Fibroblast of gingiva (primary cell): ENCODE measurements at places on chromosomes 3 and 15.

GRCh38 chr3:44238889-44239288 is 2.8 kb upstream of the TOPAZ1 start:
- no peak for DNase-seq

DNA sequence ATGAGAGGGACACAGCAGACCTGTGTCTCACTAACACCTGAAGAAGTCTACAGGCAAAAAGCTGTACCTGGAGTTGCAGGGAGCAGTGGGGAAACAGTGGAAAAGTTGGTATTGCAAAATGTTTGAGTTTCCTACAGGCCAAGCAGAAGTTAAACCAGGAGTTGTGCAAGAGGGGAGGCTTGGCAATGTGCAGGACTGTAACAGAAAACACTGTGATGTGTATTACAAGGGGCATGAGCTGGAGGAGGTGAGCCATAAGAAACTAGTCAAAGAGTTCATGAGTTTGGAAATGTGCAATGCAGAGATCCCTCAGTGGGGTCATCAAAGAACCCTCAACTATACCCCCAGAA is 47.1 kb upstream of the SERPINI2 start:
- no peak for DNase-seq

DNA sequence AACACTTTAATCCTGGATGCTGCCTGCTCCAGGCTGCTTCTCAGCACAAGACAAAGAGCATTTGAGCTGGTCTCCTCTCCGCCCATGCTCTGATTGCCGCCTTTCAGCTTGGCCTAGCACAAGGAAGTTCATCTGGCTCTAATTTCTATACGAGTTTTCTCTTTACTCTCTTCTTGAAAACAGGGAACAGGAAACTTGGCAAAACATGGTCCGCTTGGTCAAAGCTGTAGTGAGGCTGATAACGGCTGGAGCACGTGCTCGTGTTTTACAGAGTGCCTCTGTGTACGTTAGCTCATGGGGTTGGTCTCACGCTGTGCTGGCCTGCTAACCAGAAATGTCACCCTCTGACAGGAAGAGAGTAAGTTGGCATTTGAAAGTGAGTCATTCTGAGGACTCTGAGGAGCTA is 19.2 kb downstream of the RARRES1 start:
- peak; percentile 37 for DNase-seq

DNA sequence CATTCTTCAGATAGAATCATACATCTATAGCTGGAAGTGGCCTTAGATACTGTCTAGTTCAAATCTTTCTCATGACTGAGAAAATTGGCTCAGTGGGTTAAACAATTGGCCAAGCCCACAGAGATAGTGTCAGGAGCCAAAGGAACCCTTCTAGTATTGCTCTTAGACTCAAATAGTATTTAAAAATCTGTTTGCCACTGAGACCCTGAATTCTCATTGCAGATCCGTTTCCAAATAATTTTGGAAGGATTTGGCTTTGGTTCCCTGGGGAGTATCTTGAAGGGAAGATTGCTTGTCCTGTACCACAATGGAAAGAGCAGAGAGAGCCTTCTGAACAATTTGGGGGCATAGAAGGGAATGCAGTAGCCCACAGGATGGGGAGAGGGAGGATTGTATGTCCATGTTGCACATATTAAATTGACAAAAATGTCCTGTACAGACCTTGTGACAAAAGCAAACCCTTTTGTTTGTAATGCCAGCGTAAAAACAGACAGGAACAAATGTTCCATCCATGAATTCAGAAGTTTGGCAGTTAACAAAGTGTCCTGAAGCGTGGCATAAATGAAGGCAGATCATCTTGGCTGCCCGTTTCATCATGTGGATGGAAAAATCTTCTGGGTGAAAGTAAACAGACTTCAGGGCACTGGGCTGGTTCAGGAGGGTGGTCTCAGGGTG is 156.4 kb upstream of the RASGRP1 start:
- DNase-seq = no peak

GRCh38 chr15:76467136-76467535 is 130.6 kb downstream of the ISL2 start:
- no peak for DNase-seq

DNA sequence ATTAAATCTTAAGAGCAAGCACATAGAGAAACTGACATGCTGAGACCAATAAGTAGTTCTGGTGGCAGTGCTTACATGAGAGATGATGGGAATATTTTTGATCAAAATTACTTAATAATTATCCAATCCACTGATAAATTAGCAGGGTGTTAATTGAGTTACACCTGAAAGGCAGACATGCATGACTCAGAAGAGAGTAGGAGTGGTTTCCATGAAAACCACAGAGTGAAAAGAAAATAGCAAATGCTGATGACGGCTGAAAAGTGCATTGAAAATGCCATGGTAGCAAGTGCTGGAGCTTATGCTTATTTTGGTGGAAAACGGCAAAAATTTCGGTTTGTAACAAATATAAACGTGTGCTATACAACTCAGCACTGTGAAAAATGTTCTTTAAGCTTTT is 267.8 kb upstream of the LRRN1 start:
- no peak for DNase-seq

DNA sequence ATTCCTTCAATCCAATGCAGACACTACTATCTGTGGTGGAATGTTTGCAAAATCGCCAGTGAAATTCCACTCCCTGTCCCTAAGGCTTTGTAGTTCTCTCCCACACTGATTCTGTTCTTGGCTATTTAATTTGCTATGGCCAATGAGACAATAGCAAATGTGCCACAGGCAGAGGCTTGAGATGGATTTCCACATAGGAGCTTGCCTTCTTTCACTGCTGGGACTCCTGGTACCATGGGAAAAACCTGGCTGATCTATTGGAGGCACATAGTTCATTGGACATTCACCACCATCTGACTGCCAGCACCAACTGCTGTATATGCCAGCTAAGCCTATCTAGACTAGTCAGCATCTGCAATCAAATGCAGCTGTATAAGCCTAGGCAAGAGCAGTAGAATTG is 103.8 kb downstream of the NR1D2 start:
- peak; percentile 98 for DNase-seq

DNA sequence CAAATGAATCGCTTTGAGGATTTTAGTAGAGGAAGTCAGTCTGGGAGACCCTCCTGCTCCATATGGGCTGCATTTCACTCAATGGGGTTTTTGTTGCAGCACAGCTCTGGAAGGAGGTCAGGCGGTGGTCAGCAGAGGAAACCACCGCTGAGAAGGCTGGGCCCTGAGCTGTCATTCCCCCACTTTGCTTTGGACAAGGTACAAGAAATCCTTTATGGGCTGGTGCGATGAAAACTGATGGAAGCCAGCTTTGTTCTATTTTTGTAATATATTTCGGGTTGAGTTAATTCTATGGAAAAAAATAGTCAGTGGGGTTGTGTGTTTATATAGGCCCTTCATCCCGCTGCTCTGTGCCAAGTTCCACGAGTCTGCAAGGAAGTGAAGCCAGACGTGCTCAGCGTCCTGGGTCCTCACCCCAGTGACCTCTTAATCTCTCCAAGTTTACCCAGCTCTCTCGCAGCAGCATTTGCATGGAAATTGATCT is 157.1 kb upstream of the TMC3 start:
- no peak for DNase-seq

GRCh38 chr3:109257269-109257668 is 59.0 kb downstream of the DPPA2 start:
- no peak for DNase-seq

GRCh38 chr15:56099311-56099710 is 105.9 kb upstream of the NEDD4 start:
- DNase-seq = no peak

GRCh38 chr15:64596701-64597476 is 136.5 kb downstream of the ZNF609 start:
- peak; percentile 72 for DNase-seq

GRCh38 chr15:52078876-52079700 is 33.5 kb downstream of the BCL2L10 start:
- peak; percentile 51 for DNase-seq

DNA sequence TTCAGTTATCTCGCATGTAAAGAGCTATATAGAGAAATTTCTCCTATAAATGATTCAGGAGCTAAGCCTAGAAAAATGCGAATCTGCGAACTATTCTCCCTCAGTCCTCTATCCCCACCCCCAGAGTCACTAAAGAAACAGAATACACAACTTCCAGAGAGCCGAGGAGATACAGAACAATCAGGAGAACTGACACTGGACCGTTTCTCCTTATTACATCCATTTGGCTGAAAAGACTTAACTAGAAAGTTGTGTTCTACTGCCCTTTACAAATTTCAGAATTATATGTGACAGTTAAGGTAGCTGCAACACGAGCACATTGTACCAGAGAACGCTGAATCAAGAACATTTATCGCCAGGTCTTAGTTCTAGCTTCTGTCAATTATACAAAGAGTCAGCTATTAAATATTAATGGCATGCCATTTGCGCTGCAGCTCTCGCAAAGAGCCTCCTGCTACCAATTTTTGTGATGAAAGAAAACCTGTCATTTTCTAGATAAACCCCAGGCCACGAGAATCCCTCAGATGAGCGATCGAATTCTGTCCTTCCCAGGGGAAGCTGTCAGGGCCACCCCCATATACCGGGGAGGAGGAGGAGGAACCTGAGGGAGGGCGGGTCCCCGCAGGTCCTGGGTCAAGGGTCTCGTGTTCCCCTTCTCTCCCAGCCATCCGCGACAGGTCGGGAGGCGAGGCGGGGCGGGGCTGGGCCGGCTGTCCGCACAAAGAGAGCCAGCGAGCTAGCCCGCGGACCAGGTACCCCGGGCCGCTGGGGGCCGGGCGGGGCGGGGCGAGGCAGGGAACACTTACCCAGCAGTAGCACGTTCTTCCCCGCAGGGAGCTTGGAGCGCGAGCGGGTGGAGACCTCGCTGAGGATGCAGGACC is 878 bp downstream of the DYNC1LI1 start:
- DNase-seq = no peak

- DNase-seq = no peak
These were observed 64.9 kb downstream of the DIPK2A start for GRCh38 chr3:144036498-144036897.

DNA sequence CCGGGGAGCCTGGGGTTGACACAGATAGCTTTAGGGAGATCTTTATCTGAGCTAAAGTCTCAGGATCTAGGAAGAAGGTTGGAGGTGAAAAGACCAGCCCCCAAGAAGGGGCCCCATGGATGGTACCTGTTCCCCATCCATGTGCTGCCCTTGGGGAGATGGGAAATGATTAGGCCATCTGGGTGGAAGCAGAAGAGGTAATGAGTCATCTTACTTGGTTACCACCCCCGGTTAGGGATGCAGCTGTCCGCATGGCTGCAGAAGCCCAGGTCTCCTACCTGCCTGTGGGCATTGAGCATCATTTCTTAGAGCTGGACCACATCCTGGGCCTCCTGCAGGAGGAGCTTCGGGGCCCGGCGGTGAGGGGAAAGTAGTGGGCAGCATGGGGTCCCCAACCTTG is 3.1 kb upstream of the CPLX3 start:
- DNase-seq = no peak

DNA sequence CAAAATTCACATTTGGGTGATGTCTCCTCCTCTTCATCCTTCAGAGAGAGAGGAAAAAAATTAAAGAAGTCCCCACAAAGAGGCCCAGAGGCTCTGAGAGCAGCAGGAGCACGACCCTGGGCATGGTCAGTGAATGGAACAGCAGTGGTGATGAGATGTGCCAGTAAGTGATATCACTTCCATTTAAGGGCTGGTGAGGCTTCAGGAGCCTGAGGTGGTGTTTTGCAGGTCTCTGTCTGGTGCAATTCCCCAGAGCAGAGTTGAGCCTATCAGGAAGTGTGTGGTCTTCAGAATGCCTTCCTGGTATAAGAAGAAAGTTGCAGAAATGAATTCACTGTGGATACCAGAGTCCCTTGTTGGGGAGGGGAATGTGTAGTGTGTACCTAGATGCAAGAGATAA is 21.4 kb downstream of the ERICH6 start:
- DNase-seq = no peak

GRCh38 chr3:52004163-52004787 is 8.6 kb upstream of the RPL29 start:
- DNase-seq = peak; percentile 27

DNA sequence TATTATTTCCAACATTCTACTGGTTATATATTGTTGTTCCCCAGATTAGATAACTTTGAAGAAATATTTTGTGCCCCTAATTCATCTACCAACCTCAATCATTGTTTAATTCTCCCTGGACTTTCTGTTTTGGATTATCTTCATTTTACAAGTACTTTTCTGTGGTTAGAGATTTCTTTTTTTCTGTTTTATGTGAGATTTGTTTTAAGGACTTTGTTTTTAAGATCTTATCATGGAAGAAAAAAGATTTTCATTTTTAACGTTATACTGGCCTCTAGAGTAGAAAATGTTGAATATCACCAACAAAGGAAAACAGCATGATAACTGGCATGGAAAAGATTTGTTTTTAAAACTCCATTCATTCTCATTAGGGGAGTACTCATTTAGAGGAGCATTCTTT is 210.9 kb upstream of the KCNMB2 start:
- DNase-seq = peak; percentile 56

DNA sequence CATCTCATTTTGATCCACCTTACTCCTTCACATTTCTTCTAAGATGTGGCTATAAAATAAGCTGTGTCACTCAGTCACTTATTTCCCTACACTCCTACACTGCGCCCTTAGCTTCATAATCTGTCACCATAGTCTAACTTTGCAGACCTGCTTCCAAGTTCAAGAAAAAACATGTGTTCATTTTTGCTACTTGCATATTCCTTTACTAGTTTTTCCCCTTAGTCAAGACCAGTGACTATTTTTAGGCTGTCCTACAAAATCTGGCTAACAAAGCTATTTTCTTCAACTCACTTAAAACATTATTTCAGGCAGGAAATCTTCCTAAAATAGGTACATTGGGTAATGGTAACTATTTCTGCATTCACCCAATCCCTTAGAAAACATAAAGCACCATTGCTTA is 272.5 kb downstream of the TBC1D5 start:
- DNase-seq = no peak

DNA sequence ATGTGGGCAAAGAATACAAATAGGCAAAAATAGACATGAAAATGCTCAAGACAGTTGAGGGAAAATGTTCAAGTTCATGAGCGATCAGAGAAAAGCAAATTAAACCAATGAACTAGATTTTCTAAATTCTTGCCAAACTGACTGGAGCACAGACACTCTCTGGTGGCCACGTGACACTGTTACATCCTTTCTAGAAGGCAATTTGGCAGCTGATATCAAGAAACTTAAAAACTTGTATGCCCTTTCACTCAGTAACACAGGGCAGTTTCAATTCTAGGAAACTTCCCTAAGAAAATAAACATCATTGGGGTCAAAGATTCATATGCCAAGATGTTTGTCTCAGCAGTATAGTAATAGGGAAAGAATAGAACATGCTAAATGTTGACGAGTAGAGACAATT is 52.2 kb downstream of the ABHD5 start:
- peak; percentile 69 for DNase-seq

GRCh38 chr15:96262097-96262496 is 68.4 kb upstream of the NR2F2 start:
- no peak for DNase-seq

GRCh38 chr3:42699511-42699971 is 3.1 kb downstream of the HHATL start:
- no peak for DNase-seq
